Endodermal cell (in vitro differentiated cells): ENCODE measurements at places on chromosomes 7 and 10. TPM values are rescaled to one million over a fixed set of nuclear protein-coding genes. Genes with fewer than 3 reads are reported as not detected.

DNA sequence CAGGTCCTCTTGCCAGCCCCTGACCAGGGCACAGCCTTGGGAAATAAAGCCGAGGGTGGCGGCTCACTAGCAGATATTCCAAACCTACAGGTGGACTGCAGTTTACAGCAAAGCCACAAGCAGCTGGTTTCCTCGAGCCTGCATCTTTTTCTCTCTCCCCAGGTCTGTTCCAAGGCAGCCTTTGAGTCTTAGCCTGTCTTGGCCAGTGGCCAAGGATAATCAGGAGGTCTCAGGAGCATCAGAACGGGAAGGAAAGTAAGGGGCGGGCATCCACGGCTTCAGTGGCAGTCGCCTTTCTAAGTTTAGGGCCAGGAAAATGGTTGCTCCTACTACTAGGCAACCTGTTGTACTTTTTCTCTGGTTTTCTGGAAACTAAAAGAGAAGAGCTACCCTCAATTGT is 219.7 kb upstream of the ZMIZ1 start:
- no peaks in the 10 kb centered on the region for H3K27me3 ChIP-seq
- DNase-seq, result peak; percentile 21
- H3K27ac ChIP-seq, result no peak overlapping the region
- H3K4me1 ChIP-seq, result no peaks in the 10 kb centered on the region
- no peak overlapping the region for H3K4me3 ChIP-seq

- H3K36me3 ChIP-seq, result peaks cover 44% of the 10 kb centered on the region
- no peak for DNase-seq
- H3K4me3 ChIP-seq, result no peak overlapping the region
- H3K27me3 ChIP-seq, result no peaks in the 10 kb centered on the region
- H3K27ac ChIP-seq, result no peak overlapping the region
These were observed 25.2 kb downstream of the NUB1 start for GRCh38 chr7:151366880-151367222.

GRCh38 chr7:26700386-26700785 is 164.0 kb downstream of the SKAP2 start:
- no peaks in the 10 kb centered on the region for H3K27me3 ChIP-seq
- no peak for DNase-seq
- H3K4me3 ChIP-seq, result no peak overlapping the region
- H3K27ac ChIP-seq, result no peak overlapping the region
- H3K4me1 ChIP-seq, result no peaks in the 10 kb centered on the region
- H3K36me3 ChIP-seq, result no peaks in the 10 kb centered on the region

Gene PNLIP
- not detected in 3 replicates for total RNA-seq

Gene C7orf25
- 2.2 to 7.0 TPM (median 4.8 TPM) in 3 replicates for total RNA-seq

Gene PRLHR
- total RNA-seq, result not detected in 3 replicates
